ENCODE measurements at places on chromosomes 3 and 15.

- H3K27ac ChIP-seq, result no peak overlapping the region
- DNase-seq, result no peak
These were observed 47.8 kb downstream of the BSN start for GRCh38 chr3:49602049-49602554.

DNA sequence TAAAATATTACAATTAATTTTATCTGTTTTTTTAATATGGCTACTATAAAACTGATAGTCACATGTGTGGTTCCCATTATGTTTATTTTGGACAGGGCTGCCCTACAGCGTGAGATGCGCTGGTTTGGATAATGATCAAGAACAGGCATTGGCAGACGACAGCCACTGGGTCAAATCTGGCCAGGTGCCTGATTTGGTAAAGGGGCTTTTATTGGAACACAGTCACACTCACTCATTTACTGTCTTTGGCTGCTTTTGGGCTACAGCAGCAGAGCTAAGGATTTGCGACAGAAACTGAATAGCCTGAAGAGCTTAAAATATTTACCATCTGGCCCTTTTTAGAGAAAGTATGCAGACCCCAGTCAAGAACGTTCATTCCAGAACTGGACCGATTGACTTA, 724.2 kb upstream of the CFAP20DC start:
- H3K4me3 ChIP-seq, result no peak overlapping the region
- no peak for DNase-seq
- no peaks in the 10 kb centered on the region for H3K27me3 ChIP-seq
- H3K27ac ChIP-seq, result no peak overlapping the region
- H3K36me3 ChIP-seq, result peaks cover 44% of the 10 kb centered on the region

GRCh38 chr3:175242243-175242642, 383.1 kb downstream of the NAALADL2 start:
- no peaks in the 10 kb centered on the region for H3K36me3 ChIP-seq
- no peak overlapping the region for H3K4me3 ChIP-seq
- no peak overlapping the region for H3K27ac ChIP-seq
- DNase-seq, result no peak

DNA sequence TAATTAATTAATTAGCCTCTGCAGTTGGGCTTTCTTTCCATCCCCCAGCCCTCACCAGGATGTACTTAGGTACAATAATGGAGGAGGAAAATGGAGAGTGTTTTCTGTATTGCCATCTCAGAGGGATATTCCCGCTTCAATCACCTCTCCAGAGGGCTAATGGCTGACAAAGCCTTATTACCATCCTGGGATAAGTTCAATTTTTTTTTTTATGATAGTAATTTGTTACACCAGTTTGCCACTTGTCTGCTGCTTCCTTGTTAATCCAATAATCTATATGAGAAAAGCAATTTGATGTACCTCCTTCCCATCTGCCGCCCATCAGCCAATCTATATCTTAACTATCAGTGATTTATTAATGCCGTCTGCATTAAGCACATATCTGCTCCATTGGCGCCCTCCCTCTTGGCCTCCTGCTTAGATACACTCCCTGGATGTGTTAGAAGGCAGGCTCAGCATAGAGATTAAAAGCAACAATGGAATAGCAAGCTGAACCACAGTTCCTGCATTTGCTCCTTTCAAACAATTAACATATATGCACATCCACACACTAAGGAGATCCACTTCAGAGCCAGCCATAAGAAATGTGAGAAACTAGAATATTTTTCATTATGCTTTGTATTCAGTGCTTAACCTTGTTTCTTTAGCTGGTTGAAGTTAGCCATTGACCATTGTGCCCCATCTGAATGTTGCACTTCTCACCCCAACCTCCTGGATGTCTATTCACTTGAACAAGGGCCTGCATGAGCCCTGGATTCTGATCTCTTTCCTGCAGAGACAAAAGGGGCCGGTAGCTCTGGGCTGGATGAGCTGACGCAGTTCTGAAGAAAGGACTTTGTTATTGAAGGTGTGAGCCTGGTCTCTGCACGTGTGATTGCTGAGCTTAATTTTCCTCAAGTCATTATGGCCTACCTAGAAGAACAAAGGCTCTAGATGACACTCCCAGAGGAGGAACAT, 237.3 kb upstream of the GAP43 start:
- no peak overlapping the region for H3K27ac ChIP-seq
- no peaks in the 10 kb centered on the region for H3K36me3 ChIP-seq
- no peaks in the 10 kb centered on the region for H3K4me1 ChIP-seq

GRCh38 chr3:40336511-40337135, 27.1 kb downstream of the EIF1B start:
- H3K27ac ChIP-seq, result no peak overlapping the region
- no peaks in the 10 kb centered on the region for H3K36me3 ChIP-seq
- H3K27me3 ChIP-seq, result peaks cover 3% of the 10 kb centered on the region
- no peak overlapping the region for H3K4me3 ChIP-seq
- no peaks in the 10 kb centered on the region for H3K4me1 ChIP-seq

DNA sequence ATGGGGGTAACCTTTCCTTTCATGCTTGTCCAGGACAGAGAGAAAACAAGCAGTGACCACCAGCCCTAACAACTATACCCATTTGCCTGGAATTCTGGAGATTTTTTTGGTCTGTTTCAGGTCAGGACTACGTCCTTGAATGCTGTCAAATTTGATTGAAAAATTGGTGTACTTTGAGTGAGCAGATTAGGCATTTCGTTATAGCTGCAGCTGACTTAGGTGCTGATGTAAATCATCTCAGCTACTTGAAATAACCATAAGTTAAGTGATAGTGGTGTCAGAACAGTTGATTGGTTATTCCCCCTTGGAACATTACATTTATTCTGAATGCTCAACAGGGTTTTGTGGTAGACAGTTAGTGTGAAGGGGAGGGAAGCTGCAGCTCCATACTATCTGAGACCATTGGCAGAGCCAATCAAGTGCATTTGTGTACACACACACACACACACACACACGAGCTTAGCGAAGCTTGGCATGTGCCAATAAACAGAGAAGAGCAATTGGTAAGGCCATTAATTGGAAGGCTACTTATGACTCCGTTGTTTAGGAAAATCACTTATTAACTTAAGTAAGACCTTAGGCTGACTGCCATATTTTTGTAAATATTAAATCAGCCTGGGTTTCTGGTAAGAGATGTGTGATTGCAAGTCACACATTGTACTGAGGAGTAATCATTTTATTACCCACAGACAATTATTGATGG, 447.8 kb downstream of the MFSD1 start:
- no peak overlapping the region for H3K27ac ChIP-seq
- peaks cover 3% of the 10 kb centered on the region for H3K27me3 ChIP-seq
- H3K4me1 ChIP-seq, result no peaks in the 10 kb centered on the region
- no peak for DNase-seq

DNA sequence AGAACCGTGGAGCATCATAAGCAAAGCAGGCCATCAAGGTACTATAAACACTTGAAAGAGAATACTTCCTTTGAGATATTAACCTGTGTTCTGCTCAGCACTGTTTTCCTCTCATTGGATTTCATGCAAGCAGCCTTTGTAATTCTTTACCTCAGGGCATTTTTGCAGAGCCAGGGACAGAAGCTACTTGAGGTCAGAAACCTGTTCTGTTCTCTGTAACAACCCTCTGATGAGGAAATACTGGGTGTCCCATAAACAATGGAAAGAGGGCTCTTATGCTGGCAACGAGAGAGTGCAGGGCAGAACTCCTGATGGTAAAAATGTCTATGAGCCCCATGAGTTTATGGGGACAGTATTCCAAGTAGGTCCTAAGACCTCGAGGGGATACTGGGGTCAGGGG, 66.0 kb downstream of the DCLK3 start:
- no peak for DNase-seq
- no peak overlapping the region for H3K4me3 ChIP-seq
- no peak overlapping the region for H3K27ac ChIP-seq
- H3K4me1 ChIP-seq, result no peaks in the 10 kb centered on the region
- H3K27me3 ChIP-seq, result no peaks in the 10 kb centered on the region

DNA sequence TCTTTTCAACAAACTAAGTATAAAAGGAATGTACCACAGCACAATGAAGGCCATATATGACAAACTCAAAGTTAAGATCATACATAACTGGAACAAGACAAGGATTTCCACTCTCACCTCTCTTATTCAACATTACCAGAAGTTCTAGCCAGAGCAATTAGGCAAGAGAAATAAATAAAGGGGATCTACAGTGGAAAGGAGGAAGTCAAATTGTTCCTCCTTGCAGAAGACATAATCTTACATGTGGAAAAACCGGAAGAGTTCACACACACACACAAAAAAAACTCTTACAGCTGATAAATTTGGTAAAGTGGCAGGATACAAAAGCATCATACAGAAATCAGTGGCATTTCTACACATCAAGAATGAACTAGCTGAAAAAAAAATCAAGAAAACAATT, 277.9 kb downstream of the MCTP2 start:
- no peaks in the 10 kb centered on the region for H3K36me3 ChIP-seq
- H3K27ac ChIP-seq, result no peak overlapping the region
- no peaks in the 10 kb centered on the region for H3K27me3 ChIP-seq
- H3K4me3 ChIP-seq, result no peak overlapping the region
- DNase-seq, result no peak

DNA sequence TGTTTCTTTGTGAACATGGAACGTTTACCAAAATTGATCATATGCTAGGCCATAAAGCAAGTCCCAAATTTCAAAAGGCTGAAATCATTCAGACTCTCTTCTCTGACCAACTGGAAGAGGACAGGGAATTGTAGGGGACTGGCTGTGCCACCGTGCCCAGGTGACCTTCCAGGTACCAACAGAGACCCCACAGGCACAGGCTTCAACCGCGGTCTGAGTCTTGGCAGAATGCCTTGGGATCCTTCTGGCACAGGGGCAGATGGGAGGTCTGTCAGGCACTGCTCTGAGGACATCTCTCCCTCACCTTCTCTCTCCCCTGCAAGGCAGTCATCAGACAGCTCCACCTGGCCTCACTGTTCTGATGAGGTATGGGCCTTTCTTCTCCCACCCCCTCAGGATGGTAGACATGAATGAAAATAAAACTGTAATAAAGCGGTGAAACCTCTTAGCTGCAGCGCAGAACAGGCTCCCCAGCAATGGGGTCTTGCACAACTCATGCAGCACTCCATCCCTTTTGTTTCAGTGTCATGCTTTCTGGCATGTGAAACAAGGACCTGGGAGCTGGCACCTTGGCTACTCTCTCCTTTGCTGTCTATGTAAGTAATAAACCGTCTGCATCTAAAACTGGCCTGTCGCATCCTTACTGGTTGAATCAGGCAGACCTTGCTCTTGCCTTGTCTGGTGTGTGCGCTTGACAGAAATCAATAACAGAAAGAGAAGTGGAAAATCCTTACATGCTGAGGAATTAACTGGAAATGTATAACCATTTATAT, 289.2 kb downstream of the KLF13 start:
- H3K4me3 ChIP-seq, result no peak overlapping the region
- no peaks in the 10 kb centered on the region for H3K4me1 ChIP-seq
- H3K36me3 ChIP-seq, result no peaks in the 10 kb centered on the region
- DNase-seq, result no peak

- H3K27ac ChIP-seq, result no peak overlapping the region
- H3K4me3 ChIP-seq, result no peak overlapping the region
- peaks cover 29% of the 10 kb centered on the region for H3K27me3 ChIP-seq
- H3K4me1 ChIP-seq, result no peaks in the 10 kb centered on the region
- no peaks in the 10 kb centered on the region for H3K36me3 ChIP-seq
These were observed 19.1 kb upstream of the RHCG start for GRCh38 chr15:89515477-89515876.

GRCh38 chr15:57079931-57080620, 161.6 kb downstream of the TCF12 start:
- H3K27ac ChIP-seq, result no peak overlapping the region
- H3K27me3 ChIP-seq, result no peaks in the 10 kb centered on the region
- peaks cover 1% of the 10 kb centered on the region for H3K36me3 ChIP-seq
- DNase-seq, result no peak
- no peak overlapping the region for H3K4me3 ChIP-seq

DNA sequence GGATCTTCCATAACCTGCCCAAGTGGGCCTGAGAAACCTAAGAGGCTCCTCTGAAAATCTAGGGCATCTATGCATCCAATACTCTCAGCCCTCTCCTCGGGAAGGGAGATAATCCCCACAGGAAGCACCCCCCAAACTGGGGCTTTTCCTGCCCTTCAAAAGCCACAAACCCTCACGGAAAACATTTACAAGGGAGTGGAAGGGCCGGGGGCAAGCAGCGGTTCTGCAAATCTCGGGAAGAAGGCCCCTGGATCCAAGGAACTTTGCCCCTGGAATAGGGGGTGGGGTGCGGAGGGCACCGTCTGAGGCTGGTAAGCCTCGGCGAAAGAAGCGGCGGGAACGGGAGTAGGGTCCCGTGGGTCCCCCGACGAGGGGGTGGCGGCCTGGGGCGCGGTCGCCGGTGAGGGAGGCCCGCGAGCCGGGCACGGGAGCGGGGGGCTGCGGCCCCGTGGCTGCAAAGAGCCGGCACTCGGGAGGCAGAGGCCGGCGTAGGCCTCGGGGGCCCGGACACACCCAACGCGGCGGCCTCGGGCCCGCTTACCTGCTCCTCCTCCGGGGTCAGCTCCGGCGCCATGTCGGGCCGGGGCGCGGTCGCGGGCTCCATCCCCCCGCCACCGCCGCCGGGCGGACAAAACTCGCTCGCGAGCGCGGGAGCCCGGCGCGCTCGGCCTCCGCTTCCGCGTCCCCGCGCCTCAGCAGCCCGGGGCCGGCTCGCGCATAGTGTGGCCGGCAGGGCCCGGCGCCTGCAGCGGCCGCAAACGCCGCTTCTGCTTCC, 755 bp downstream of the PTPN9 start:
- peak overlapping the region; percentile 92 for H3K4me3 ChIP-seq
- peaks cover 10% of the 10 kb centered on the region for H3K36me3 ChIP-seq
- DNase-seq, result peak; percentile 44
- H3K27me3 ChIP-seq, result no peaks in the 10 kb centered on the region
- H3K4me1 ChIP-seq, result peaks cover 35% of the 10 kb centered on the region
- peak overlapping the region; percentile 88 for H3K27ac ChIP-seq

DNA sequence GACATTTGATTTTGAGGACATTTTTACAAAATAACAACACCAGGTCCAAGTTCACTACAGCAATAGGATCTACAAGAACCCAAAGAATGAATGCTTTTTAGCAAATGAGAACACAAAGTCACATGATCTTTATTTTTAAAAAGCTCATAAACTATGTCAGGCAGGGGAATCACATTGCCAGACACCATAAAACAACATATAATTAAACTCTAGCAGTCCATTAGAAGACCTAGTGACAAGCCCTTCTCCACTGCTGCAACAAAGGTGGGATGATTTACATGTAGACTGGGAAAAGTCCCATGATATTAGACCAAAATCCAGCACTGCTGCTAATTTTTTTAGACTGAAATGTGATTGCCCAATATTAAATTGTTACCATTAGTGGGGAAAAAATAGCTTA, 92.6 kb downstream of the FHIT start:
- no peak overlapping the region for H3K4me3 ChIP-seq
- H3K36me3 ChIP-seq, result no peaks in the 10 kb centered on the region
- H3K27ac ChIP-seq, result no peak overlapping the region
- no peaks in the 10 kb centered on the region for H3K4me1 ChIP-seq

GRCh38 chr3:72213296-72214065, 428.5 kb upstream of the PROK2 start:
- H3K4me3 ChIP-seq, result no peak overlapping the region
- no peak overlapping the region for H3K27ac ChIP-seq
- no peak for DNase-seq
- H3K4me1 ChIP-seq, result no peaks in the 10 kb centered on the region

Data from activated naive CD4-positive, alpha-beta T cell treated with anti-CD3 and anti-CD28 coated beads, Interleukin-2, amount 10 ng/mL, durations not matched to agents 7 days and 5 days (primary cell).